Epithelial cell of alveolus of lung (primary cell): ENCODE measurements at places on chromosomes 16 and 17. TPM values are rescaled to one million over a fixed set of nuclear protein-coding genes. Genes with fewer than 3 reads are reported as not detected.

KLHL10 gene
- total RNA-seq: not detected in 2 replicates

MAP2K4 gene
- 18.2 and 21.2 TPM in 2 replicates for total RNA-seq

LHX1 gene
- total RNA-seq: 0.13 TPM in 1 of 2 replicates, not detected in the other

BTBD17 gene
- not detected in 2 replicates for total RNA-seq

TP53TG3D gene
- not detected in 2 replicates for total RNA-seq

ZNF469 gene
- 4.2 and 9.4 TPM in 2 replicates for total RNA-seq

LDHD gene
- 0.16 and 0.52 TPM in 2 replicates for total RNA-seq

RAB26 gene
- 0.91 and 3.3 TPM in 2 replicates for total RNA-seq

TP53TG3 gene
- not detected in 2 replicates for total RNA-seq
